ENCODE measurements at places on chromosomes 4 and X.

DNA sequence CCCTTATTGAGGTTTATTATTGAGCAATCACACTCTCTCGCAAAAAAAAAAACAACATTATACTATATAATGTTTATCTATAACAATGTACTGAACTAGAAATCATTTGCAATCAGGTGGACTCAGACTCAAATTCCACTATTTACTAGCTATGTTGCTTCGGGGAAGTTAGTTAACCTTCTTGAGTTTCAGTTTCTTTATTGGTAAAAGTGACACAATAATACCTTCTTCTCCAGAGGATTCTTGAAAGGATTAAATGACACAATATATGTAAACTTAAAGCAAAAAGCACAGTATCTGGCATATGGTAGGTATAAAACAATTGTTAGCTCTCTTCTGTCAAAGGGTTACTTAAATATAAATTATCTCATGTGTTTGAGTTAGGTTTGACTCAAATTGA is 31.5 kb upstream of the HDAC8 start:
- no peak for DNase-seq

DNA sequence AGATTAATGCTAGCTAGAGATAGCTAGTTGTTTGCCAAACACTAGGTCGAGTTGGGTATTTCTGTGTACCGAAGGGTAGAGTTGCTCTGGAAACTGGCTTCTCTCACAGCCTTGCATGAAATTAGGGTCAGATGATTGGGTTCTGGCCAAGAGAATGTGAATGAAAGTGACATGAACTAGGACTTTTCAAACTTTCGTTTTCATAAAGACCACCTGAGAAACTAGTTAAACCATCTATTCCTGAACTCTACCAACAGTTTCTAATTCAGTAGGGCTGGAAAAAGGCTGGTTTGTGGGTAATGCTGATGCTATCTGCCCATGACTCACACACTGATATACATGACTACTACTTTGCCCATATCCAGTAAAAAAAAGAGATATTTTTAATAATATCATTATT is 157.6 kb downstream of the GASK1B start:
- DNase-seq: peak; percentile 40

DNA sequence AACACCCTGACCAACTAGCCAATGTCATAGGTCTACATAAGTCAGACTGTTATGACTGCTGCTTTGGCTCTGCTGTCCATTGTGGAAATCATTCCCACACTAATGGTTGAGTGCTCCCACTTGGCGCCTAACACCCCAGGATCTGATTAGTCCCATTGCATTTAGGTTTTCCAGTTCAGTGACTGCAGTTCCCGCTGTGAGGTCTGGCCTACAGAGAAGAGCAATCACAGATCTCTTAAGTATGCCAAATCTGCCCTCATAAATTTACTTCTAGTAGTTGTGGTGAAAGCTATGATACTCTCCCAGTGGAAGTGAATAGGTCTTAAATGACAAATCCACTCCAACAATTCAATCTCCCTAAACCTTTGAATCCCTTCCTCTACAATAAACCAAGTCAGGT is 77.3 kb upstream of the IL2 start:
- no peak for DNase-seq

DNA sequence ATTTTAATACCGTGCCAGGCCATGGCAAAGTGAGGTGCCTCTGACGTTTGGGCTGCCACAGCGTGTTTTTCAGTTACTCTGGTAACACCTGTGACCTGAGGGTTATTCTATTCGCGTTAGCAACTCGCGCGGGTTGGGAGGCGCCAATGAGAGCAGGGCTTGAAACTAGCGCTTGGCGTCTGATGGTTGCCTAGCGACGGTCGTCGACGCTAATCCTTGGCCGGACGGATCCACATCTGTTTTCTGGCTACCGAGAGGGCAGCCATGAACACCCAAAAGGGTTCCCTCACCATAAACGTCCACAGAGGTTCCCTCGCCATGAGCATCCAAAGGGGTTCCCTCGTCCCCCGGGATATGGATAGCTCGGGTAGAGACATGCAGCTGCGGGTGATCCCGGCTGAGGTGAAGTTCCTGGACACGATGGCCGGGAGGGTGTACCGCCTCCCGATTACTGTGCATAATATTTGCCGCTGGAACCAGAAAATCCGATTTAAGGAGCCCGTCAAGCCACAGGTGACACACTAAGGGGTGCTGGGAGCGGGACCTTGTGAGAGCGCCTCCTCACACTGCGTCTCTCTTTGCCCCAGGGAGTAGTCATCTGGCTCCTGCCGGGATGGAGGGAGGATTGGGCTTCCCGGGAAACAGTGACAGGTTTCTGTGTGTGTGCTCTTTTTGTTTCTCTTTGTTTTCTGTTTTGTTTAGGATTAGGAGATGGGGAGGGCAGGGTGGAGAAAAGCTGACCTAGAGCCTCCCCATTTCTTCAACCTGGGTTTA is at the start of gene CFAP47:
Gene CFAP47 (plus strand): TSS at position 199 of the 774 bp plus-strand sequence. CDS start 66 bp downstream, at position 265.
- DNase-seq: peak; percentile 31

DNA sequence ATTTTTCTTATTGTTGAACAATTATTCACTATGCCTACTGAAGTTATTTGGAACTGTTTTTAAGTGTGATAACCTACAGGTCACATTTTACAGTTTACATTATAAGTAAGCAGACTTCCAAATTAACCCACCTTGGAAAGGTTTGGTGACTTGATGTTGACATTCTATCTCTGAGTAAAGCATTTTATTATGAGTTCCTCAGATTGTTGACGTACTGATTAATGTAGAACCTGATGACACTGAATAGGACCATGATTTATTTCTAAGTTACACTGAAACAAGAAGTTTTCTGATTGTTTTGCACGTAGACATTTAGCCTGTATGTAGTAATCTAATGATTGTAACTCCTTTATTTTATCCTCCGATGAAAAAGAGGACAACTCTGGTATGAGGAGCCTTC is 17.0 kb upstream of the CXCL3 start:
- DNase-seq: no peak

DNA sequence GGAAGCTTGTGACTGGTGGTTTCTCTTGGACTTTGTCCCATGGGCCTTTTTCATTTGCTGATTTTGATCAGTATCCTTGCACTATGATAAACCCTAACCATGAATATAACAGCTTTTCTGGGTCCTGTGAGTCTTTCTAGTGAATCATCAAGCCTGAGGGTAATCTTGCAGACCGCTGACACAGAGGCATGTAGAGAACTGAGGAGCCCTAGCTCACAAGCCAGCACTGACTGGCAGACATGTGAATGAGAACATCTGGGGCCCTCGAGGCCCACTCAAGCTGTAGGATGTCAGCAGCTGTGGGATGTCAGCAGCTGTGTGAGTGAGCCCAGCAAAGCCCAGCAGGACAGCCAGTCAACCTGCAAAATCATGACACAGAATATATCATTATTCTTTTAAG is 36.7 kb downstream of the HMGB3 start:
- DNase-seq: peak; percentile 48

- DNase-seq: no peak
Measured at GRCh38 chr4:13601048-13601447, 26.5 kb downstream of the BOD1L1 start.

DNA sequence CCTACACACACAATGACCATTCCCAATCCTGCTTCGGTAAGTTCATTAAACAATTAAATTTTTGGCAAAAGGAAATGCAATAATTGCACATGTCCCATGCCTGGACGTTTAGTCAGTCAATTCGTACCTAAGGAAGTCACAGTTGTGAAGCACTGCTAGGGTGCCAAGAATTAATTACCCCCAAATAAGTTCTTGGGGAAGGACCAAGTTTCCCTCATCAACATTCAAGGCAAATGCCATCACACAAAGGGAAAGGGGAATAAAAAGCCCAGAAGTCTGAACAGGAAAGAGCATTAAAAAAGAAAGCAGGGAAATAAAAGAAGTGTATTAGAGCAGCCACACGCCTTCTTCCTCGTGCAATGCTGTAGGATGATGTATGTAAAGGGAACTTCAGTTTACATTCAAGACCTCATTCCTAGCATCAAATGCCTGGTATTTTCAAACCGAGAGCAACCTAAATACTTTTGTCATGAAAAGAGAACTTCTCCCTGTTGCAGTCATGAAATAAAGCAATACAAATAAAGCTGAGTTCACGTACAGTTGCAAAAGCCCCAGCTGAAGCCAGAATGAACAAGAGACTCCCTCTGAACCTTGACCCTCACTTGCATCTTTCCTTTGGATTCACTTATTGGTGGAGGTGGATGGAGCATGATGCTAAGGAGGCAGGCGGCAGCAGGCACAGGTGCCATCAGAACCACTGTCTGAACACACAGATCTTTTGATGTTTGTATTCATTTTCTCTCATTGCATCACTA is 124.0 kb upstream of the PPARGC1A start:
- DNase-seq: no peak
